AG09319 (cell line): ENCODE measurements at places on chromosomes 12 and 14.

DNA sequence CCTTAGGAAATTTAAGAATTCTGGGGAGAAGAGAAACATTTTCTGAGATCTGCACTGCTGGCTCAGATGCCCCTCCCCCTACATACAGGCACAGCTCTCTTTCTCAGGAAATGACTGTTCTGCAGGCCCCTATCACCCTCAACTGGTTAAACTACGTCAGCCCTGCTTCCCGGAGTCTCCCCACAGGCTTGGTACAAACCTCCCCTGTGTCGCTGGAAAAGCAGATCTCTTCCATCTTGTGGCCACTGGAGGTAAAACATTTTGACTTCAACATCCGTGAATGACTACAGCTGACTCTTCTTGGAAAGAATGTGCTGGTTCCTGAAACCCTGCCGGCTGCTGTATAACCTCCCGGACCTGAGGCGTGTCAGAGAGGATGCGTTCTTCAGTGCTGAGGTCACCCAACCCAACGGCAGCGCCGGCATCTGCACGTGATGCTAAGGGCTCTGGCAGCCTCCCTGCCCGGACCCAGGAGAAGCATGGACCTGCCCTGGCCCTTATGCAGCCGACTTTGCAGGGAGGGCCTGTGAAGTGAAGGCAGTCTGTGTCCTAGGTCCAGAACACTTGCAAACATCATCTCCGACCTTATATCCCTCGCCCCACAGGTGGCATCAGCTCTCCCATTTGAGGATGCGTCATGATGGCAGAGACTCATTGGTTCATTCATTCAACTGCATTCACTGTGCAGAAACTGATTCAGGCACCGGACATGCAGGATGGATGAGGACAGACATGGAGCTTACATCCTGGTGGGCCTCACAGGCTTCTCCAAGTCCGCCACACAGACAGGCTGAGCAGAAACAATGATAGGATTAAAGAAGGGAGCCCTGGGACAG, 129.2 kb downstream of the GCH1 start:
- DNase-seq, result peak; percentile 98

DNA sequence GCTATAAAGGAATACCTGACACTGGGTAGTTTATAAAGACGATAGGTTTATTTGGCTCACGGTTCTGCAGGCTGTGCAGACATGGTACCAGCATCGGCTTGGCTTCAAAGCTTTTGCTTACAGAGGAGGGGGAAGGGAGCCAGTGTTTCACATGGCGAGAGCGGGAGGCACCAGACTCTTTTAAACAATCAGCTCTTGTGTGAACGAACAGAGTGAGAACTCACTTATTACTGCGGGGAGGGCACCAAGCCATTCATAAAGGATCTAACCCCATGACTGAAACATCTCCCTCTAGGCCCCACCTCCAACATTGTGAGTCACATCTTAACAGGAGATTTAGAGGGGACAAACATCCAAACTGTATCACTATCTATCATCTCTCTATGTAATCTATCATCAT, 227.4 kb downstream of the TMEM132D start:
- no peak for DNase-seq

DNA sequence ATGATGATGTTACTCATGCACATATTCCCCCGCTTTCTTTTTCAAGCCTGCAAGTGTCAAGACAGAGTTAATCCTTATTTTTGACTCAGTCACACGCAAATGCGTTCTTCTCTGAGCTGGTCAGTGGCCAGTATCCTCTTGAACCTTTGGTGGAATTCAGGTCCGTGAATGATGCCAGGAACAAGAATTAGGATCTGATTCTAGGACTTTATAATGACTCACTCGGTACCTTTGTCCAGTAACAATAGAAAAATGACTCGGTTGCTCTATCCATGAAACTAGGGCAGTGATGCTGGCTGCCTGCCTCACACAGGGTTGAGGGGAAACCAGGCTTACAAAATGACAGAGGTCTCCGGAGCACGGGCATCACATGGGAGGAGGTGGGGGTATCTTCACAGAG, 185.8 kb upstream of the NUDT4 start:
- peak; percentile 58 for DNase-seq

- no peak for DNase-seq
These were observed 118.4 kb upstream of the EVL start for GRCh38 chr14:99946652-99947489.

GRCh38 chr14:34620839-34621238, 9.1 kb downstream of the SNX6 start:
- no peak for DNase-seq

DNA sequence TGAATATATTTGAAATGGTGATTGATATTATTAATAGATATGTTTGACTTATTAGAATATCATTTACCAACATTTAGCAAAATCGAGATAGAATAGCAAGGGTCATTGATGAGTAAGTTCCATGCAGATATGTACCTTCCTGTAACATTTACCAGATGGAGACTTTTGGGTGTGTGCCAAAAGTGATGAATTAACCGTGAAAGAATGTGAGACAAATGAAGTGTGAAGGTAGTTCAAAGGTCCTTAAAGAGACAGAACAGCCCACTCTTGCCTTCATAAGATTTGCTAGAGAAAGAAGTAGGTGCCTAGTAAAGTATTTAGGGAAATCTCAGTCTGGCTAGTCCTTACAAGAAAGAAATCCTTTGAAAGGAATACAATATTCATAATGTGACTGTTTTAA, 45.5 kb downstream of the FGD4 start:
- DNase-seq, result peak; percentile 19

DNA sequence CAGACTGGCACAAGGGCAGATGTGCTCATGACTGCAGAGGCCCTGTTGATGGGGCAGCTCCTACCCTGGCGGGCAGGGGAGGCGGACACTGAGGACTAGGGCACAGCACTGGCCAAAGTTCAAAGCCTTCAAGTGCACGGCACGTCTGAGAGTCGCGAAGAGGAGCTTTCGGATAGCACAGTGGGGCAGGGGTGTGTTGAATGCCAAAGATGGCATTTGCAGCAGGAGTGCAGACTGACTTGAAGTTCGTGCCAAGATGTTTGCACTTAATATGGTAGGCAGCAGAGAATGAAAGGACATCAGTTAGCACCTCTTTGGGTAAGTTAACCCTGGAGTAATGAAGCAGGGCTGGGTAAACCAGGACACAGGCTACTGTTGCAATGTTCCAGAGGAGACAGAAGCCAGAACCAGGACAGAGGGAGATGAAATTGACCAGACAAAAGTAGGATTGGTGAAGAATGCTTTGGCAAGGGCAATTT, 6.7 kb upstream of the EML1 start:
- no peak for DNase-seq

DNA sequence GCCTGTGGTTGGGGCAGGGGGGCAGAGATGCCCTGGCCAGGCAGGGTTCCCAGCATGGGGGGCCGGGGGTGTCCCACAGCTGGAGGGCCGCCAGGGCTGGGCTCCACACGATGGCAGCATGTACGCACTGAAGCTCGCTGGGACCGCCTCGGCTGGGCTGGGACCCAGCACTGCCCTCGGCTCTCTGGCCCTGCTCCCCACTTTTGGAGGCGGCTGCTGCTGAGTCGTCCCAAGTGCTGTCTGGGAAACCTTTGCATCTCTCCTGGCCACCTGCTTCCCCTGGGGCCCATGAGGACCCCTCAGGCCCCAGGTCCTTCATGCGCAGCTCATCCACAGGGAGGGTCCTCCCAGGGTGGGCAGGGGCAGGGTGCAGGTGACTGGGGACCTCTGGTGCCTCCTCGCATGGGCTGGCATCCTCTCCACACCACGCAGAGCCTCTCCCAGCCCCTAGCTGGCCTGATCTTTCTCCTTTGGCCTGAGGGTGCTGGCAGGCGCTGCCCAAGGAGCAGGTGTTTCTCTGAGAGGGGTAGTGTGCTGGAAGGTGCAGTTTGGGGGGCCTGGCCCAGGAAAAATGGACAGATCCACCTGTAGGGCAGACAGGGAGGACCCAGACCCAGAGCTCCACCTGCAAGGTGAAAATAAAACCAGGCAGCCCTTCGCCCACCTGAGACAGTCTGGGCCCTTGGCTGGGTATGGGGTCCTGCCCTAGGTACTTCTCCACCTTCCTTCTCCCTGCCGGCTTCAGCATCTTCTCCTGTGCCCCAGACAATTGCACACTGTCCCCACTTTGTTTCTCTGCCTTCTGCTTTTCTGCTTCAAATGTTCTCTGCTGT, 46.9 kb downstream of the DLK1 start:
- DNase-seq, result no peak

DNA sequence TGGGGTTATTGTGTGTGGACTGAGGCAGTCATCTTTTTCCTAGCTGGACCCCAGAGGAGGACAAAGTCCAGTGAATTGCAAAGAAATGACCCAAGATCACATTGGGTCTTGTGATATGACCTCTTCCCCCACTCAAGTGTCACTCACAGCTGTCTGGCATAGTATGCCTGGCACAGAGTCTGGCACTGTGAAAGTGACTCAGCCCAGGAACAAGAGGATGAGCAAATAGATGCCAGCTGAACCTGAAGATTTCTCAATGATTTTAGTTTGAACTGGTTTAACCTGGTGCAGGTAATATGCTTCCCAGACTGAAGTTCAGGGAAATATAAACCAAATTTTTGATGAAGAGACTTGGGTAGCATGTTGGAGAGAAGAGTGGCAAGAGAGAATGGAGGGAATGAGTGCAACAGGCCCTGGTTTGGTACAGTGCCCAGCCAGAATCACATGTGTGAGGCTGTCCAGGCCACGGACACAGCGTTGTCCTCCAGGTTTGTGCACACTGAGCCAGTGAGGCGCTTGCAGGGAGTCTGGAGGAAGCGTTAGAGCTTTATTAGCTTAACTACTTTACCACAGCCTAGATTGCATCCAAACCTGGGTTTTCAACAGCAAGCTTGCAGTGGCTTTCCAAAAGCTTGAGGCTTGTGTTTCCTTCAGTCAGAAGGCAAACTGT, 332.9 kb downstream of the NUAK1 start:
- DNase-seq, result no peak

DNA sequence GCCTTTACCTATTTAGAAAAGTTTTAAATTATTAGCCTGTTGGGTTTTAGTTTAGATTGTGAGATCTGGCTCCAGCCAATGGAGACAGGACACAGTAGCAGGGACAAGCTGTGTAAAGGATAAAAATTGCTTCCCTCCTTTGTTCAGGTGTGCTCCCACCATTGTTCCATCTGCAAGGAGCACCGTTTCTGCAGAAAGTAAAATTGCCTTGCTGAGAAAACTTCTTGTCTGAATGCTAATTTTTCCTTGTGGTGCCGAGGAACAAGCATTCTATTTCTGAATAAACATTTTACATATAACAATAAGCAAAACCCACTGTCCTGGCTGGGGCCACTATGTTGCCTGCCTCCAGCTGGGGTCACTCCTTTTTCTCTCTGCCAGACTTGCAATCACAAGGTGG, 72.7 kb upstream of the ZFP36L1 start:
- no peak for DNase-seq

DNA sequence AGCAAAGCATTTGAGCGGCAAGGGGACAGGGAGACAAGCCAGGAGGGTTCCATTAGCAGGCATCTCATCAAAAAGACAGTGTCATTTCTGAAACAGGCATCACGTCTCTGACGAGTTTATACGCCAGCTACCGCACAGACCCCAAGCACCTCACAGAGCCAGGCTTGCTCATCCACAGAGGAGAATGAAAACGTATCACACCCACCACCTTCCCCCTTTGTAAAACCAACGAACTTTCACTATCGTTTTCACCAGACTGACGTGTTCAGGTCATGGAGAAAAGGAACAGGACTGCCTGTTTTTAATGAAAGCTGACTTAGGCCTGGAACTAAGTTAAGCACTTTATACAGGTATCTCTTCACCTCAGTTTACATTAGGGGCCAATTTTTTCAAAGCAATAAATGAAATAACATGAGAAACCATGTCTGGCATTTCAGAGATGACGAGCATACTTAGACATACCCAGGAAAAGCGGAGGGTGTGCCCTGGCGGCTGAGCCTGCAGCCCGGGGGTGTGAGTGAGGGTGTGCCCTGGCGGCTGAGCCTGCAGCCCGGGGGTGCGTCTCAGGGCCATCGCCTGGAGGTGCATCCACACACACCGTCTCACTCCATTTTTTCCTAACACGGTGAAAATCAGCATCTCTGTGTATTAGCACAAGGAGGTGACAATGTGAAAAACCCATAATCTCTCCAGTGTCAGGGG, 41.9 kb downstream of the STX2 start:
- no peak for DNase-seq

- DNase-seq, result no peak
These were observed 1116.9 kb upstream of the TMEM132C start for GRCh38 chr12:127150028-127150427.

DNA sequence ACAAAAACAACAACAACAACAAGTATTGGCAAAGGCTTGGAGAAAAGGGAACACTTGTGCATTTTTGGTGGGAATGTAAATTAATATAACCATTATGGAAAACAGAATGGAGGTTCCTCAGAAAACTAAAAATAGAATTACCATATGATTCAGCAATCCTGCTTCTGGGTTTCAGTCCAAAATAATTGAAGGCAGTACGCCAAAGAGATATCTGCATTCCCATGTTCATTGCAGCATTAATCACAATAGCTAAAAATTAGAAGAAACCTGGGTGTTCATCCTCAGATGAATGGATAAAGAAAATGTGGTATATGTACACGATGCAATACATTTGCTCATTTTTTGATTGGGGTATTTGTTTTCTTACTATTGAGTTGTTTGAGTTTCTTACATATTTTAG, 813.0 kb downstream of the NRXN3 start:
- DNase-seq, result no peak

- no peak for DNase-seq
These were observed 71.2 kb downstream of the KSR2 start for GRCh38 chr12:117897372-117898161.

DNA sequence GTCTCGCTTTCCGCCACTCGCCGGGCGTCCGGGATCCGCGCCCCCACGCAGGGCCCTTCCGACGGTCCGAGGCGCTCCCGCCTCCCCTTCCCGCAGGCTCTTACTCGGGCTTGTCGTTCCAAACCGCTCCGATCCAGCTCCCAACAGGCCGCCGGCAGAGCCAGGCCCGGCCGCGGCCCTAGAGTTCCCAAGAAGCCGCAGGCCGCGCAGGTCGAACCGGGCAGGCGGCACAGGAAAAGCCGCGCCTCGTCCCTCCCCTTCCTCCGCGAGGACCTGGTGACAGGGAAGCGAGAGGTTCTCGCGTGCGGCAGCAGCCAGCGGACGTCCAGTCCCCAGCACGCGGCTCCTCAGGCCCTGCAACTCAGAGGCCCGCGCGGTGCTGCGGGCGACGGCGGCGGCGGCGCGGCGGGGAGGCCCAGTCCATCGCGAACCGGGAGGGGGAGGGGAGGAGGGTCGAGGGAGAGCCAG, 272 bp downstream of the HECTD1 start:
- no peak for DNase-seq

DNA sequence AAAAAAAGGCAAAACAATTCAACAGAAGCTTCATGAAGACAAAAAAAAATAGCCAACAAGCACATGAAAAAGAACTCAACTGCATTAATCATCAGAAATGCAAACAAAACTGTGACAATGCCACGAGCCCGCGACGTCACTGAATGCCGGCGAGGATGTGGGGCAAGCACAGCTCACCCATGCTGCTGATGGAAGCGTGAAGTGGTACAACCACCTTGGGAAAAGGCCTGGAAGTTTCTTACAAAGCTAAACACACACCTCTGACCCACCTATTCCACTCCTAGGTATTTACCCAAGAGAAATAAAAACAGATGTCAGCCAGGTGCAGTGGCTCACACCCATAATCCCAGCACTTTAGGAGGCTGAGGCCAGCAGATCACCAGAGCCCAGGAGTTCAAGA, 10.5 kb downstream of the BTBD6 start:
- no peak for DNase-seq
